ENCODE measurements at places on chromosomes 7 and 10.

GRCh38 chr10:93364966-93365365 is 117.2 kb downstream of the MYOF start:
- no peak for DNase-seq

DNA sequence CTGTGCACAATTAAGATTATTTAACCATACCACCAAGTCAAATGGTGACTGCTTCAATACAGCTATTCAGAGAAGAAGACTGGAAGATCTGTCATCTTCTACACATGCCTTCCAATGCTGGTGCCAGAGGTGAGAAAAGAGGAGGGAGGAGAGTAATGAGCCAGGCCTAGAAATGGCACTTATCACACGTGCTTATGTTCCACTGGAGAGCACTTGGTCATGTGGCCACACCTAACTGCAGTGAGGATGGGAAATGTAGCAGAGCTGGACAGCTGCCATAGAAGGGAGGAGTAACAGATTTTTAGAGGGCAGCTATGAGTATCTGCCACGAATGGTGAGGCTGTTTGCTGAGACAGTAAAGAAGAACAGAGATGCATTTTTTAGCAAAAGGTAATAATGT is 77.1 kb downstream of the MPLKIP start:
- DNase-seq: no peak

GRCh38 chr7:75658802-75659201 is 79.9 kb downstream of the HIP1 start:
- no peak for DNase-seq

DNA sequence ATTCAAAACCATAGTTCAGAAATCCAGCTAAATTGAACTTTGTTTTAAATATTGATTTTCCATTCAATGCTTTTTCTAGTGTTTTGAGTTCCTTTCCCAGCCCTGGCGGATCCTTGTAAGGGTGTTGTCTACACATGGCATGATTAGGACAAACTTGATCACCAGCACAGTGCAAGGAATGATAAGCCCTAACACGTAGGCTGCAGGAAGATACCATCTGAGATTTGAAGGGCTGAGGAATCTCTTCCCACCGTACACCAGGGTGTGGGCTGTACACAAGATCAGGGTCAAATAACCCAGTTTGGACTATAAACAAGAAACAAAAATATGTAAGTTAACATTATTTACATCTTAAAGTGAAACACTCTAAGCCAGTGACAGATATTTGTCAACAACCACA is 27.4 kb downstream of the STEAP4 start:
- no peak for DNase-seq

DNA sequence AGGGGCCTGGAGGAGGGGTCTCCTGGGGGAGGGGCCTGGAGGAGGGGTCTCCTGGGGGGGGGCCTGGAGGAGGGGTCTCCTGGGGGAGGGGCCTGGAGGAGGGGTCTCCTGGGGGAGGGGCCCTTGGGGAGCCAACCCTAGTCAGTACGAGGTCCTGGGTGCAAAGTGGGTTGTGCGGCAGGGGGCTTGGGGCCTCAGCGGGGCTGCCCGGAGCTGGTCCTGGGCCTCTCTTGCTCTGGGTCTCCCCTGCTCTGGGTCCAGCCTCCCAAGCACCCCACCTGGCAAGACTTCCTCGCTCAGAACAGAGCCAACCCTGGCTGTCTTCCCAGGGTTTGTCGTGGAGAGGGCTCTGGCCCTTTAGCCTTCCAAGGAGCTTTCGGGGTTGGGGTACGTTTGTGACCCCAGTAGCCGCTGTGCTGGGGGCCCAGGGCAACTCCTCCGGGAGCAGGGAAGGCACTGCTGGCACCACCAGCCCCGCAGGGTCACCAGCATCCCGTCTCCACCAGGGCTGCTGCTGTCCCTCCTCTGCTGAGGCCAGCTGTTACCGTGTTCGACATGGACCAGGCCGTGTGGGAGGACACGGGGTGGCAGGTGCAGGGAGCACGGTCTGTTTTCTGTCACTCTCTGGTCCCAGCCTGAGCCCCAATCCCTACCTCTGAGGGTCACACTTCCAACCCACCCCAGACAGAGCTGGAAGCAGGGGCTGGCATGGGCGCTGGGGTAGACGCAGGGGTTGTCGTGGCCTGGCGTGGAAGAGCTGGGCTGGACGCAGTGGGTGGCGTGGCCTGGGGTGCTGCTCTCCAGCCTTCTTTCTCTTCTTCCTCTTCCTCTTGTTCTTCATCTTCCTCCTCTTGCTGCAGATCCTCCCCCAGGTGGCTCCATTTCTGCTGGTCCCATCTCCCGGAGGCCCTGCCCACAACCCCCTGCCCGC is 22.8 kb downstream of the PWWP2B start:
- no peak for DNase-seq

DNA sequence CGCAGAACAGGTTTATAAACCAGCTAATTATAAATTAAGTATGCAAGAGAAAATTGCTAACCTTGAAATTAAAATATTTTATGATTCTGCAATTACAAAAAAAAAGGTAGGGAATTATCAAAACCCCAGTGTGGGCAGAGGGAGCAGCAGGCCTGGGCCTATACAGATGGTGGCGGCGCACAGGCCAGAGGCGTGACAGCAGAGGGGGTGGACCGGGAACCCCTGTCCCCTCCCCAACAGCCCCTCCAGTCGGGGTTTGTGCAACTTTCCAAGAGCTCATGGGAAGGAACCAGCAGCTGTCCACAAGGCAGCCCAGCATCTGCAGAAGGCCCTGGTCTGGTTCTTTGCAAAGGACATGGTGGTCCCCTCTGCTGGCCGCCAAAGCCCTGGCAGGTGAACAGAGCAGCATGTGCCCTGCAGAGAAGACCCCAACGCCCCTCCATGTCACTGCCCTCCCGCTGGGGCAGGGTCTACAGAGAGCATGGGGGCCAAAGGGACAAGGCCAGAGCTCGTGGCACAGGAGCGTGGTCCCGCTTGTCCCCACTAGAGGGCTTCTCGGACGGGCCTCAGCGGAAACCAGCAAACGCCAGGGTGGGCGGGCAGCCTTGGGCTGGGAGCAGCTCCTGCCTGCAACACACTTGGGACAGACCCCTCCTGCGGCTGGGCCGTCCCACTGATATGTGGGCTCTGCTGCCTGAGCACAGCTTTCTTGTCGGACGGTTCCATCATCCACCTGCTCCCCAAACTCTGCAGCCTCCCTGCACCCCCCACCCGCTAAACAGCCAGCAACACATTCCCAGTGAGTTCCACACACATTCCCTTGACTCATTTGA is 75.1 kb downstream of the EBF3 start:
- peak; percentile 51 for DNase-seq

GRCh38 chr7:43041105-43041504 is 71.3 kb upstream of the HECW1 start:
- no peak for DNase-seq

- DNase-seq: no peak
Observed at GRCh38 chr10:4595719-4596319, 230.2 kb upstream of the AKR1E2 start.

DNA sequence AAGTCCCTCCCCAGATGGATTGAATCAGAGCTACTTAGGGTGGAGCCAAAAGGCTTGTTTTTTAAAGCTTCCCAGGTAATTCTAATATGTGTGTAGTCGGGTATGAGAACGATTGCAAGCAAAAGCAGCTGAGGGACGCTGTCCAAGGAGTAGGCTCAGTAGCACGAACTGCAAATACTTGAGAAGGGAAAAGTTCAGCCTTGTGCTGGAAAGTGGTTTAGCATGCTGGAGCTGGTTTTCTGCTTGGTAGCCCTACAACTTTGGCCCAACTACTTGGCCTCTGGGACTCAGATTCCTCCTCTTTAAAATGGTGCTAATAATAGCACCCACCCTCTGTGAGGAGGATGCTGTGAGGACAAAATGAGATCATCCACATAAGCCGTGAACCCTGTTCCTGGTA is 76.2 kb downstream of the AHR start:
- DNase-seq: no peak

DNA sequence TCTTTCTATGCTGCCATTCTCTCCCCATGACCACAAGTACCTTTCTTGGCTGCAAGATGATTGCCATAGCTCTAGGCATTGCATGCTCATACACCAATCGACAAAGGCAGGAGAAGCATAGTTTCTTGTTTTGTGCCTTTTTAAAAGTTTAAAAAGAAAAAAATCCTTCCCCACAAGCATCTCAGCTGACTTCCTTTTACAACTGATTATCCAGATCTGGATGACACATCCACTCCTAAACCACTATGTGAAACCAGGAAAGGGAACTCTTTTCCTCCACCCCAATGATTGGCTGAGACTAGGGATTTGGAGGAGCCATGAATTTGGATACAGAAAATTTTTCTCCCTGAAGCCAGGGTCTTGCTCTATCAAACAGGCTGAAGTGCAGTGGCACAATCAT is 14.5 kb upstream of the LRRC4 start:
- no peak for DNase-seq

GRCh38 chr7:158277219-158278141 is 310.1 kb downstream of the PTPRN2 start:
- DNase-seq: no peak

GRCh38 chr10:306675-307185 is 171.5 kb downstream of the ZMYND11 start:
- no peak for DNase-seq

- DNase-seq: no peak
Observed at GRCh38 chr10:98636921-98637329, 190.2 kb upstream of the HPS1 start.

DNA sequence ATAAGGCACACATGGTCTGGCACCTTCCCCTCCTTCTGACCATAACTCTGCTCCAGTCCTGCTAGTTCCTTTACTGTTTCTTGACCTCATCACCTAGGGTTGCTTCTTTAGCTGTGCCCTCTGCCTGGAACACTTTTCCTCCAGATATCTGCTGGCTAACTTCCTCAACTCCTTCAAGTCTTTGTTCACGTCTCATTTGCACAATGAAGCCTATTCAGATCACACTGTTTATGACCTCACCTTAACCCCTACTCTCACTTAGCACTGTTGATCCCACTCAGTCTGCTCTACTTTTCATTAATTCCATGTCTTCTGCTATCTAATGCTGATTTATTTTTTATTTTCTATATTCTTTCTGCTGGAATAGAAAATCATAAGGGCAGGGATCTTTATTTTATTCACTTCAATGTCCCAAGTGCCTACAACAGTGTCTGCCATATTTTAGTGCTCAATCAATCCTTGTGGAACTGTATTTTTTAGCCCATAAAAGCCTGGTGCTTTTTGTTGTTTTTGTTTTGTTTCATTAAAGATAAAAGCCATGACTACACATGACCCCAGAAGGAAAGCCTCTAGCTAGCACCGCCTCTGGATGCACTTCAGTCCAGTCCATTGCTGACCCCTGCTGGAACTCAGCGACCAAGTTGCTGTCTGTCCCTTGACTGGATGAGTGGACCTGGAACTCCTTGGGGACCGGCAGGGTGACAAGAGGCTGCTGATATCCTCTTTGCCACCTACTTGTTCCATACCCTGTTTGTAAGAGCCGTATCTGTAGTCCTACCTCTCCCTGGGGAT is 12.3 kb downstream of the KLF14 start:
- no peak for DNase-seq

- no peak for DNase-seq
Observed at GRCh38 chr7:41648501-41648900, 54.4 kb downstream of the INHBA start.

- DNase-seq: no peak
Observed at GRCh38 chr10:38007991-38008390, 2.5 kb upstream of the ZNF33A start.

GRCh38 chr7:85125651-85126131 is 61.2 kb downstream of the SEMA3D start:
- no peak for DNase-seq

GRCh38 chr7:42250411-42250810 is 13.4 kb upstream of the GLI3 start:
- no peak for DNase-seq

- DNase-seq: no peak
Observed at GRCh38 chr7:127900732-127901685, 130.2 kb downstream of the LRRC4 start.

- DNase-seq: no peak
Observed at GRCh38 chr10:118290471-118290995, 51.6 kb downstream of the FAM204A start.

DNA sequence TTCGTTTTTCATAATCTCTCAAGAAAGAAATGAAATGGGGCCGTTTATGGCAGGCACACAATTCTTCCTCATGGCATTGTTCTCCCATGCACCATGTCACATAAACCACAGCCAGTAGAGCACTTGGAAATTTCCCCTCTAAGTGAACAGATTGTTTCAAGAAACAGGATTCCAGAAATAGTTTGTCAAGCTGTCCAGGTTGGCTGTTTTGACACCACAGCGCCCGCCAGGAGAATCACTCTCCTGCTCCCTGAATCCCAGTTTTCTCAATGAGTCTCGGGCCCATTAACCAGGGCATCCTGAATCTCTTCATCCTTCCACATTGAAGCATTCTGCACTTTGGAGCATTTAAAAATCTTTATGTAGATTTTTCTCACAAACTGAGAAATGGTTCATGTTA is 172.2 kb upstream of the NEBL start:
- no peak for DNase-seq

- no peak for DNase-seq
Observed at GRCh38 chr10:71538608-71539260, 142.0 kb downstream of the CDH23 start.

DNA sequence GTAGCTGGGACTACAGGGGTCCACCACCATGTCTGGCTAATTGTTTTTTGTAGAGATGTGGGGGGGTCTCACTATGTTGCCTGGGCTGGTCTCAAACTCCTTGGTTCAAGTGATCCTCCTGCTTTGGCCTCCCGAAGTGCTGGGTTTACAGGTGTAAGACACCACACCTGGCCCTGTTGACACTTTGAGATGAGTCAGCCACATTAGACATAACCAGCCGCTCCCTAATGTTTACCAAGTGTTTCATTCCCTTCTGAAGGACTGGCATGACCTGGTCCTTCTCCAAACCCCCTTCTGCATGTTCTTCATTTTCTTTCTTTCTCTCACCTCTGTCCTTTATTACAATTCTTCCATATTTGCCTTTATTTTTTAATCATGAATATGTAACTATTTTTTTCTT is 67.8 kb downstream of the TAF3 start:
- no peak for DNase-seq

GRCh38 chr7:80498481-80499349 is 13.1 kb downstream of the GNAT3 start:
- DNase-seq: no peak
